Stimulated activated CD8-positive, alpha-beta memory T cell treated with anti-CD3 and anti-CD28 coated beads, Interleukin-7, amount 100 ng/mL, for 1 hour (primary cell): ENCODE measurements at places on chromosomes 4 and X.

DNA sequence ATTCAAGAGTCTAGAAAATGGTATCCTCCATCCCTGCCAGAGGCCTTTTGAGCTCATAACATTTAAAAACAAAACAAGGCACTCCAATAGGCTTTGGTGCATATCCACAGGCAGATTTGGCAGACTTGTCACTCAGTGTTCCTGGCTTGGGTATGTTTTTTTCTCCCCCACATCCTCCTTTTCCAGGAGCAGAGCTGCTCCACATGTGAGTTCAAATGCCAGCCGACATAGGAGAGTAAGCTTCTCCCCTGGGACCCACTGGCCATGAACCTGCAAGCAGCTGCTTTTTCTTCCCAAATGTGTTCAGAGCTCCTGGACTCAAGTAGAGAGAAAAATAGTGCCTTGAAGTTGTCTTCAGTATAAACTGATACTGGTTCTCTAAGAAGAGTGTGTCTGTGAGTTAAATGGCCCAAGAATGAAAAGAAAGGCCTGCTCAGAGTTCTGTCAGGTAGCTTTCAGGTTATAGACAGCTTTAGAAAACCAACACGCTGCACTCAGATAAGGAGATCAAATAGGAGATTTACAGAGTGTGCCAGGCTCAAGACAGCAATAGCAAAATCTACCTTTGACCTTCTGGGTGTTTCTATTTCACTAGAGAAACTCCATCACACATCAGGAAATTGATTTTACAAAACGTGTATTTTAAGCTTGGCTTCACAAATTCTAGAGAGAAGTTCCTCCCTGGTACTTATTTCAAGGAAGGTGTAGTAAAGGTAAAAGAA is 162.5 kb upstream of the GALNT7 start:
- DNase-seq: no peak

GRCh38 chr4:81850701-81851100 is 379.0 kb upstream of the RASGEF1B start:
- DNase-seq: no peak

GRCh38 chrX:124369722-124370121 is 23.4 kb downstream of the SH2D1A start:
- no peak for DNase-seq

DNA sequence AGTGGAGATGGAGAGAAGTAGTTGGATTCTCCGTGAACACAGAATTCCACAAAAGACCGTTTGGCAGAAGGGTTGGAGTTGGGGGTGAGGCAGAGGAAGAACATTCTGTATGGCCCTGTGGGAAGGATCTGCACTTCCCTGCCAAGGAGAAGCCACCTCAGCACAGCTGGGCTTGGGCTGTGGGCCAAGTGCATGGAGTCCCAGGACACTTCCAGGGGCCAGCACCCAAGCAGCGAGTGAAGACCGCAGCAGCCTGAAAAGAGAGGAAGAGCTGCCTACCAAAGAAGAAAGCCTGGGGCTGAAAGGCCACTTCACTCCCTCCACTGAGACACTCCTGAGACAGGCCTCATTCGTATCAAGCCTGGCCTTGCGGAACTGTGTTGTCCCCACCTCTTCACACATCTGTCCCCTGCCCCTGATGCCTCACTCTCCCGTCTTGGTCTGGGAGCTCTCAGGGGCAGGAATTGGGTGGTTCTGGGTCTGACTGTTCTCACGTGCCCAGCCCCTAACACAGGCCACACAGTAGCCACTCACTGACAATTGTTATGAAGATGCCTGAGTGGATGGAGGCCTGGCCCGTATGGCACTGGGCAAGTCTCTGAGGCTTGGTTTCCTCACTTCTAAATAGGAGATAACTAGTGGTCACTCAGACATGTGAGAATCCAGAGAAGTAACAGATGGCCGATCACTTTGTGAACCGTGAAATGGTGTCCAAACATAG is 3.3 kb upstream of the AWAT2 start:
- no peak for DNase-seq

DNA sequence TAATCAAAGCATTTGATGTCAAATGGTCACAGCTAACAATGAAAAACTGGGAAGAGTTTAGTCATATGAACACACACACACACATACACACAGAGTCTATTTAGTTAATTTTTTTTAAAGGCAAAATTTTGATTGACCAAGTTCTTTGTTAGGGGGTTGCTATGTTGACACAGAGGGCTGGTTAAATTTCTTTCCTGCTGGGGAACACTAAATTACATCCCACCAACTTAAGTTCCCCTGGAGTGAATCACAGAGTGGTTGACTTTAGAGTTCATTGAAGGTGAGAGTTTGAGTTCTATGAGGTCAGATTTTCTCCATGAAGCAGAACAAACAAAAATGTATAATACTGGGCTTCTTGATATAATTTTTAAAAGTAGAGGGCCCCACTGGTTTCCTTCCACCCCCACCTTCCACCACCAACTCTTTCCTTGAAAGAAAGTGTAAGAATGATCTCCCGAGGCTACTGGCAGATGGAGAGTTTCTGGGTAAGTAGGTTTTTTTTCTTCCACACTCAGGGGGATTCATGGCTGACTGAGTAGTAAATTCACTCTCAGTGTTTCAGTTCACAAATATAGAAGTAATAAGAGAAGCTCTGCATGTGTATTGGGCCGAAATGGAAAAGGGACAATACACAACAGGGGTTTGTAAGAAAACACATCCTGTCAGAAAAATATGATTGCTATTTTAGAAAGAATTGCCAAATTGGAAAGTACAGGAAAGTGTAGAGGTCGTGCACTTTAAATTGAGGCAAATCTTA is 917.0 kb upstream of the LCORL start:
- no peak for DNase-seq

DNA sequence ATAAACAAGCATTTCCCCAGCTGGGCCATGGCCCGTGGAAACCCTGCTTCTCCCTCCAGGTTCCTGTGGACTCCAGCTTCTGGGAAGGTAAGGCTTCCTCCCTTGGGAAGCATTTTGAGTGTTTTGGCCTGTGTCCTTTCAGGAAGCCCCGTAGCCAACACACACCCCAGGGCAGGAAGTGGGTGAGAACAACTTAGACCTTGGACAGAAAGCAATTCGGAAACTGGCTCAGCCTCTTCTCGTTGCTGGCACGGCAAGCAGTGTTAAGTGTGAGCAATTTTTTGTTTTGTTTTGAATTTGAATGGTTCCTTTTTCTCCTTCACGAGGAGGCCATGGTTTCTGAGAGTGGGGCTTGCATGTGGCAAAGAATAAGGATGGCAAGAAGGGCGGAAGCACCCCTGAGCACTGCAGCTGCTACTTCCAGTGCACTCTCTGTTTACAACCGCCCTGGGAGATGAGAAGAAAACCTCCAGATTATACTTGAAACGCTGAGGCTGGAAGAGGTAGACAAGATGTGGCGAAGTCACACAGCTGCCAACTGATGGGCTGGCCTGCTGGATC is 14.1 kb upstream of the CYTL1 start:
- no peak for DNase-seq

GRCh38 chr4:109723110-109723509 is 6.8 kb downstream of the PLA2G12A start:
- no peak for DNase-seq

DNA sequence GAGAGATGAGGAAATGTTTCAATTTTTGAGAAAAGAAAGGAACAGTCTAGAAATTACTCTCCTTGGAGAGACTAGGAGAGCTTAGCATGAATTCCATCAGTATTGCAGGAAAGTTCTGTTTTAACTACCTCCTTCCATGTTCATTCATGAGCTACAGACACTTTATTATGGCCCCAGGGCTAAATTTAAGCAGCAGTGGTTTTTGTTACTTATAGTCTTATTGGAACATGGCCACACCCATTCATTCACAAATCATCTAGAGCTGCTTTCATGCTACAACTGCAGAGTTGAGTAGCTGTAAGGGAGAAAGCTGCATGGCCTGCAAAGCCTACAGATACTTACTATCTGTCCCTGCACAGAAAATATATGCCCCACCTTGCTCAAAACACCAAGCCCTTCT is 81.7 kb downstream of the SHISA3 start:
- no peak for DNase-seq
